ENCODE measurements at places on chromosomes 3 and 15.

- no peak for DNase-seq
Observed at GRCh38 chr3:106452096-106452495, 583.3 kb upstream of the CBLB start.

DNA sequence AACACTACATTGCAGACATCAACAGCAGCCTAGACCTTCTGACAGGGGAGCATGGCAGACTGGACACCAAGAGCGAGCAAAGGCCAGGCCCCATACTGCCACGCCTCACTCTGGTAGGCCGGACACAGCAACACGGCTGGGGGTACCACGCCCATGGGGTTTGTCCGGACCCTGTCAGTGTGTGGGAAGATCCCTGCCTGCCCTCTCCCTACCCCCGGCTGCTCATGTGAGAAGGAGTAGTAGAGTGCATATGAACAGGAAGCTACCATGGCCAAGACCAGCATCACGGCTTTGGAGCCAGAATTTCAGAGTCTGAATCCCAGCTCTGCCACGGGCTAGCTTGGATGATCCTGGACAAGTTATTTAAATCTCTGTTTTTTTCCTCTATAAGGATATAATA lies 27.9 kb downstream of the ALDH1L1 start:
- no peak for DNase-seq

DNA sequence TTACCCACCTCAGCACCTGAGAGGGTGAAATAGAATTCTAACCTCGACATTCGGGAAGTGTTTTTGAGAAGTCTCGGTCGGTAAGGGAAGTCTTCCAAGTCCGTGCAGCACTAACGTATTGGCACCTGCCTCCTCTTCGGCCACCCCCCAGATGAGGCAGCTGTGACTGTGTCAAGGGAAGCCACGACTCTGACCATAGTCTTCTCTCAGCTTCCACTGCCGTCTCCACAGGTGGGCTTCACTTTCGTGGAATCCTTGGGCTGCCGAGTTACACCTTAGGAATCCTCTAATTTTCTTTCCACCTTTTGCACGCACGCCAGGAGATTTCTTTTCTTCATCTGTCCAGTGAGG lies 775 bp downstream of the CCNDBP1 start:
- DNase-seq, result no peak

- no peak for DNase-seq
Observed at GRCh38 chr3:126472277-126473006, 3.2 kb downstream of the ZXDC start.

DNA sequence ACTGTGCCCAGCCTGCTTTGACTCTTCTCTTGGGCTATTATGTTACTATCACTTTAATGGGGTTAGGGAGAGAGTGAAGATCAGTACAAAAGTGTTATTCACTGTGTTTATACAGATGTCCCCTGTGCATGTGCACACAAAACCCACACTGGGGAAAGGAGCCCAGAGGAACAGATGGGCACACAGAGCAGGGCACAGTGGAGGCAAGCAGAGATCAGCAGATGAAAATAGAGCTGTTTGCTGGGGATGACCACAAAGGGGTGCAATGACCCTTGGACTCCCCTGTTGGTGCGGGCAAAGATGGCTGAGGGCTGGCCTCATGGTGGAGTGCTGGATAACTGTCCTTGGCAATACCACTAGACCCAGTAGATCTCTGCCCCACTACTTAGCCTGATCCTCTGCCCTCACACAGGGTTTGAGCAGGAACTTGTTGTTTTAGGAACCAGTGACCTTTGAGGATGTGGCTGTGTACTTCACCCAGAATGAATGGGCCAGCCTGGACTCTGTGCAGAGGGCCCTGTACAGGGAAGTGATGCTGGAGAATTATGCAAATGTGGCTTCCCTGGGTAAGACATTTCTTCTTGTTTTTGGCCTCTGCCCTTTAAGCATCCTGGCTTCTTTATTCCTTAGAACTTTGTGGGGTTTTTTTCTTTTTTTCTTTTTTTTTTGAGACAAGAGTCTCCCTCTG lies 5.3 kb downstream of the ZNF620 start:
- DNase-seq, result no peak

DNA sequence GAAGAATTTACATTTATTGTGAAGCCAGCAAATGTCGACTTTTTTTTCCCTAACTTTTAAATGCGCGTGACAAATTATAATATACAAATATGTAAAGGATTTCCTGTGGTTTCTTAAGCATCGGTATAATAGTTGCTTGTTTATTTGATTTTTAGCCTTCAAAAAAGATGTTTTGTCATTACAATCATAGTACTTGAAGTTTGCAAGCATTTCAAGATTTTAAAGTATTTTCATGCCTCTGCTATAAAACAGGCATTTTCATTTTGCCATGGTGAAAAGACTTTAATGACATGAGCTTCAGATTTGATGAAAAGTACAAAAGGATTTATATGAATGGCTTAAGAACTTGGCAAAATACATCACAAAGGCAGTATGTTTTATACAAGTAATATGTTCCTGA lies 9.4 kb upstream of the P2RY12 start:
- no peak for DNase-seq

DNA sequence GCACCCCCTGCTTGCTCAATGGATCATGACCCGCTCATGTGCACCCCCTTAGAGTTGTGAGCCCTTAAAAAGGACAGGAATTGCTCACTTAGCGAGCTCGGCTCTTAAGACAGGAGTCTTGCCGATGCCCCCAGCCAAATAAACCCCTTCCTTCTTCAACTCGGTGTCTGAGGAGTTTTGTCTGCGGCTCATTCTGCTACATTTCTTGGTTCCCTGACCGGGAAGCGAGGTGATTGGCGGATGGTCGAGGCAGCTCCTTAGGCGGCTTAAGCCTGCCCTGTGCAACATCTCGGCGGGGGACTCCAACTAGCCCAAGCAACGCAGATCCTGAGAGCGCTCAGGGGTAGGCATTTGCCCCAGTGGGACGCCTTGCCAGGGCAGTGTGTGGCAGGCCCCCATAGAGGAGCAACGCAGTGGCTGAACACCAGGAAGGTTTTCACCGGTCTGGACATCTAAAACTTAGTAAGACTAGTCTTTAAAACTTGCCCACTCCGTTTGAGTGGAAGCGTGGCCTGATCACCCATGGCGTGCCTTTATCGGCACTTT lies 9.5 kb downstream of the SLCO2A1 start:
- DNase-seq, result no peak

GRCh38 chr3:183267140-183267539 lies 14.1 kb downstream of the B3GNT5 start:
- DNase-seq, result no peak

DNA sequence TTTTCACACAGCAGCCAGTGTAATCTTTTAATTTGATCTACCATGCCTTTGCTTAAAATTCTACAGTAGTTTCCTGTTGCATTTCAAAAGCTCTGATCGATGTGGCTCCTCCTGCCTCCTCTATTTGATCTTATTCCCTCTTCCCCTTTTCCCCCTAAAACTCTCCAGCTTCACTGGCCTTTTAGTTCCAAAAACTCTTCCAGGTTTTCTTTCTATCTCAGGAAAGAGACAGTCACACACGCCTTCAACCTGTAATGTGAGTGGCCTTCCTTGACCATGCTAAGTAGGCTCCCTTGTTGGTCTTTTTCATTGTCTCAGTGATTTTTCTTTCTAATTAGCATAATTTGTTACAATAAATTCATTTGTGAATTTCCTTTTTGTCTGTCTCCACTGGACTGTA lies 985 bp downstream of the TEX9 start:
- no peak for DNase-seq

GRCh38 chr3:116188231-116188785 lies 257.0 kb downstream of the LSAMP start:
- DNase-seq, result no peak

DNA sequence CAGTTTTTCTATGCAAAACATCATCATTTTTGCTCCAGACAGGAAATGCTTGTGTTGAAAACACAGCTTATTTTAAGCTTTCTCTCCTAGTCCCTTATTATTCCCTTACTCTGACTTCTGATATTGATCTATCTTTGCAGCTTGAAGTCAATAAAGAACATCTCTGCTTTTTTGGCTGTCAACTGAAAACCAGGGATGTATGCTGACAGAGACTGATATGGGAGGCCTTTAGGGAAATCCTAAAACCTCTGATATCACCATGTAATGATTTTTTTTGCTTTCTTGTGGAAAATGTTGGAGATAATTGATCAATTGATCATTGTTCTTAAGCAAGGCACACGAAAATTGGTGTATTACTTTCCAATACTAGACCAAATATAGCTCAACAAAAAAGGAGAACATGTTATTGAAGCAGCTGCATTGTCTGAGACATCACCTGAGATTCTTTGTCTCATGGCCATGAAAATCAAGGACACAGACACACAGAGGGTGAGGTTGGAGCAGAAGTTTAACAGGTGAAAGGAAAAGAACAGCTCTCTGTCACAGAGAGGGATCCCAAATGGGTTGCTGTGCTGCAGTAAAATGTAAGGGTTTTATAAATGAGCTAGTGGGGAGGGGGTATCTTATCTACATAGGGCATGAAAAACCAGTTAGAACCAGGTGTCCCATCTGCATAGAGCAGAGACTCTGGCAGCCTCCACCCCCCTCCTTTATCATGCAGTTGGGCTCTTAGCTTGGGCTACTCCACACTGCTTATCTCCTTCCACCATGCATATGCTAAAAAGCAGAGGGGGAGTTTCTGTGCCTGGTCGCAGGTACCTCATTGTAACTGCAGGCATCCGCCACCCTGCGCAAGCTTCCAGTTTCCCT lies 17.0 kb upstream of the SENP7 start:
- DNase-seq, result no peak

DNA sequence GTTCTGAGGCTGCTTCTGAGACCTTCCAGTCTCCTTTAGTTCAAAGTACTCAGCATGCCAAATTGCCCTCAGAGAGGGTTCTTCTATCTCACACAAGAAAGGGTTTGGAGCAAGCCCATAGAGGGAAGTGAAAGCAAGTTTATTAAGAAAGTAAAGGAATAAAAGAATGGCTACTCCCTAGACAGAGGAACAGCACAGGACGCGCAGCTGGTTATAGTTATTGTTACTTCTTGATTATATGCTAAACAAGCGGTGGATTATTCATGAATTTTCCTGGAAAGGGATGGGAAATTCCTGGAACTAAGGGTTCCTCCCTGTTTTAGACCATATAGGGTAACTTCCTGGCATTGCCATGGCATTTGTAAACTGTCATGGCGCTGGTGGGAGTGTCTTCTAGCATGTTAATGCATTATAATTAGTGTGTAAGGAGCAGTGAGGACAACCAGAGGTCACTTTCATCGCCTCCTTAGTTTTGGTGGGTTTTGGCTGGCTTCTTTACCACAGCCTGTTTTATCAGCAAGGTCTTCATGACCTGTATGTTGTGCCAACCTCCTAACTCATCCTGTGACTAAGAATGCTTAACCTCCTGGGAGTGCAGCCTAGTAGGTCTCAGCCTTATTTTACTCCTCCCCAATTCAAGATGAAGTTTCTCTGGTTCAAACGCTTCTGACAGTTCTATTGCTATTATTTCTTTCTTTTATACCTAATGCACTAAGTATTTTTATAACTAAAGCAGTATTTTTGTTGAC lies 26.3 kb downstream of the SCN11A start:
- no peak for DNase-seq

GRCh38 chr3:172634948-172635347 lies 75.9 kb downstream of the NCEH1 start:
- no peak for DNase-seq

- no peak for DNase-seq
Observed at GRCh38 chr15:68204776-68205557, at the start of gene CALML4. TSS of gene CALML4 (minus strand) at chr15:68205332. CDS start at chr15:68205247, 85 bp downstream.

- DNase-seq, result no peak
Observed at GRCh38 chr3:107690522-107691138, 167.9 kb downstream of the BBX start.

DNA sequence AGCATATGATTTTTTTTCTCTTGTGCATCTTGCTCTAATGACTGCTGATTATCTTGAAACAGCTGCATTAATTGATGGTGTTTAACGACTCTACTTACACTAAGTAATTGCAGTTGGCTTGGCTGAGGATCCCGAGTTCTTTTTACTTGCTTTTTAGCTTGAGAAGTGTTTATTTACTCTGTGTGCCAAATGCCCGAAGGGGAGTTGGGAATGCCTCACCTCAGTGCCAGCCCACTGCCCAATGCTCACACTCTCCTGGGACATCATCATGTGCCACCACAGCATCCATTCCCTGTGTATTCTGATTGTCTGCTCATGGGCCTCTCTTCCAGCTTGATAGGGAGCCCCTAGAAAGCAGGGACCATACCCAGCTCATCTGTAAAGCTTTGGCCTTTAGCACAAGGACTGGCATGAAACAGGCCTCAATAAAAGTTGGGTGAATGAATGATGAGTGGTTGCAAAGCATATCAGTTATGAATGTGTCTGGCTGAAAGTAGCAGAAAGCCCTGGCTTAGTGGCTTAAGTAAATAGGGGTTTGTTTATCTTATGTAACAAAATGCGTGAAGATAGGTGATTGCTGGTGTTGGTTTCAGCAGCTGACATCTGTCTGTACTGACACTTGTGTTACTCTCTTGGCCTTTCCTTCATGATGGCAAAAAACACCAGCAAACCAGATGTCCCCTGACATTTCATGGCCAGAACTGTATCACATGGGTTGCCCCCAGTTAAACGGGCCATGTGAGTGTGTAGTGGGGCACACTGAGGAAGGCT lies 8.1 kb downstream of the PXYLP1 start:
- DNase-seq, result no peak
